ENCODE measurements at places on chromosomes 3 and 15. TPM values are rescaled to one million over a fixed set of nuclear protein-coding genes. Genes with fewer than 3 reads are reported as not detected.

- no peak for DNase-seq
These were observed 143.1 kb downstream of the ARNT2 start for GRCh38 chr15:80547264-80547663.

- DNase-seq, result no peak
These were observed 54.1 kb upstream of the GSK3B start for GRCh38 chr3:120148187-120148949.

CHCHD4 gene
- total RNA-seq, result 11.9 TPM

PLA2G4E gene
- total RNA-seq, result not detected

- no peak for DNase-seq
These were observed 1.3 kb upstream of the PP2D1 start for GRCh38 chr3:20013396-20013795.

TICRR gene
- 2.7 TPM for total RNA-seq

- DNase-seq, result no peak
These were observed 232.6 kb downstream of the GAP43 start for GRCh38 chr3:115855911-115856310.

- no peak for DNase-seq
These were observed 153.7 kb upstream of the KCNMB2 start for GRCh38 chr3:178382449-178383061.

GRCh38 chr3:21913791-21914190 is 162.8 kb upstream of the ZNF385D start:
- DNase-seq, result no peak

DNA sequence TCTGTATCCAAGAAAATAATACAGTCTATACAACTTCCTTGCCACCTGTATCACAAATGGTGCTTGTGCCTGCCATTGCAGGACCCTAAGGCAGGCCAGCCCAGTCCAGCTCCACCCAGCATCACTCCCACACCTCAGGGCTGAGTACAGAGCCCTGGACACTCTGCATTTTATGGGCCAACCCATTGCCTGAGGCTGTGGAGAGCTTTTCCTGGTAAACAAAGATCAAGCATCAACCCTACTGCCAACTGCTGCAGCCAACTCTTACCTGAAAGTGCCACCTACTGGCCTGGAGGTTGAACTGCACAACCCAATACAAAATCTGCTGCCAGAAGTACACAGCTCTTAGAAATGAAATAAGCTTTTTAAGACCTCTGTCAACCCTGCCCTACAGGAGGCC is 1082.2 kb downstream of the NAALADL2 start:
- DNase-seq, result no peak

DNA sequence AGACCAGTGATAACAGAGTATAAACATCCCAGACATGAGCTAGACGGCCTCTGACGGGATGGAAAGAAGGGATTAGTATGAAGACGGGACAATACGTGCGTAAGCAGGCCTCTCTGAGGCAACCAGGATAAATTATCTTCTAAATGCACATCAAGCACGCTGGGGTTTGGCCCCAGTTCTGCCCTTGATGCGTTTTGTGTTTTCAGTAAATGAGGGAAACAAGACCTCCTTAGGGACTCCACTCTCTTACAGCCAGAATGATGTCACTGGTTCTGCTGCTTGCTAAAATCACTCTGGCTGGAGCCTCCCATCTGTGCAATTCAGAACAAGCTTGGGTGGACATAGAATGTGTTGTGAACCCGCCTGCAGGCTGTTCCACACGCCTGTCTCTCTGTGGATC is 156.0 kb upstream of the MCTP2 start:
- no peak for DNase-seq

DNA sequence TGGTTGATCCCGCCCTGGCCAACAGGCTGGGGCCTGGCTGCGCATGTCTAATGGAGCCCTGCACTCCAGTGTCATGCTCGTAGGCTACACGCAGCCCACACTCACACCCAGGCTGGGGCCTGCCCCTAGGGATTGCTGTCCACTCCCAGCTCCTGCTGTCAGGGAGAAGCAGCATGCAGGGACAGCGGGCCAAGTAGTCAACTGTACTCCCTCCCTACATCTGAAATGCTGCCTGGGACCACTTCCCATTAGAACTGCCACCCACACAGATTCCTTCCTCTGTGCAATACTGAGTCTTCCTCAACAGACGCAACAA is 16.1 kb downstream of the ALS2CL start:
- DNase-seq, result no peak

DPPA2 gene
- not detected for total RNA-seq

DNA sequence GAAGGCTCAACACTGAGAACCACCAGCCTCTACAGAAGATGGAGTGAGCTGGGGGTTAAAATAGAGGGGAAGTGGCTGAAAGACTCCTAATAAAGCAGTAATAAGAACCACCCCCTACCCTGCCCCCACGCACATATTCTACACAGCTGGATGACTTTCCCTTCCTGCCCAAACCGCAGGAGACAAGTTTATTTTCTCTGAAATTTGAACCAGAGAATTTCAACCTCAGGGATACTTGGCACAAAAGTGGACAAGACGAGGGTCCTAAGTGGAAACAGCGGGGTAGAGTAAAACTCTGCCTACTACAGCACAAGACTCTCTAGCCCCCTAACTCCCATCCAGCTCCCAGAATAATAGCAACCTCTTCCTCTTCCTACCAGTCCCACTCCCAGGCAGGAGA is 28.4 kb downstream of the USF3 start:
- DNase-seq, result no peak

NTRK3 gene
- total RNA-seq, result not detected

GOLGA8O gene
- 0.13 TPM for total RNA-seq

EPB42 gene
- not detected for total RNA-seq

DNA sequence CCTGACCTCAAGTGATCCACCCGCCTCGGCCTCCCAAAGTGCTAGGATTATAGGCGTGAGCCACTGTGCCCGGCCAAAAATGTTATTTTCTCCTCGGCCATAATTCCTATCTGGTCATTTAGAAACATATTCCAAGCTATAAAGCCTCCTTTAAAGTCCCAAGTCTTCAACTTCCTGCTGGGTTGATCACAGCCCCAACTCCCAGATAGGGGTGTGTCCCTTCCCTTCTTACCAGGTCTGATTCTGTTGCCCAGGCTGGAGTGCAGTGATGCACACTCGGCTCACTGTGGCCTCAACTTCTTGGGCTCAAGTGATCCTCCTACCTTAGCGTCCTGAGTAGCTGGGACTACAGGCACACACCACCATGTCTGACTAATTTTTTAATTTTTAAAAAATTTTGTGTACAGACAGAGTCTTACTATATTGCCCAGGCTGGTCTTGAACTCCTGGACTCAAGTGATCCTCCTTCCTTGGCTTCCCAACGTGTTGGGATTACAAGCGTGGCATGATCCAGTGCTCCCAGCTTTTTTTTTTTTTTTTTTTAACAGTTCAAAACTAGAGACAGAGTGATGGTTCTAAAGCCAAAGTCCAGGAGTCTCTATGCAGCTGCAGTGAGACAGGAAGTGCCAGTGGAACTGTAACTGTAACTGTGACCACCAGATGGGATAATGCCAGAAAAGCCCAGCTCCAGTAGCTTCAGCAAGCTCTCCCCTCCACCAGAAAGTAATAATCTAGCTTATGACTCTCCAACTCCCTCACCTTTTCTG is 8.2 kb upstream of the PRKAR2A start:
- DNase-seq, result no peak

- DNase-seq, result no peak
These were observed 71.0 kb upstream of the NR2E3 start for GRCh38 chr15:71739355-71739754.

All from dermis microvascular lymphatic vessel endothelial cell (primary cell).